ENCODE measurements at places on chromosomes 5 and 9.

GRCh38 chr9:23557689-23558088 lies 268.4 kb downstream of the ELAVL2 start:
- DNase-seq: no peak

- DNase-seq: peak; percentile 60
Observed at GRCh38 chr9:108300306-108301287, 555.2 kb downstream of the ACTL7B start.

GRCh38 chr5:43192558-43193180 lies 644 bp downstream of the NIM1K start:
- DNase-seq: peak; percentile 57

DNA sequence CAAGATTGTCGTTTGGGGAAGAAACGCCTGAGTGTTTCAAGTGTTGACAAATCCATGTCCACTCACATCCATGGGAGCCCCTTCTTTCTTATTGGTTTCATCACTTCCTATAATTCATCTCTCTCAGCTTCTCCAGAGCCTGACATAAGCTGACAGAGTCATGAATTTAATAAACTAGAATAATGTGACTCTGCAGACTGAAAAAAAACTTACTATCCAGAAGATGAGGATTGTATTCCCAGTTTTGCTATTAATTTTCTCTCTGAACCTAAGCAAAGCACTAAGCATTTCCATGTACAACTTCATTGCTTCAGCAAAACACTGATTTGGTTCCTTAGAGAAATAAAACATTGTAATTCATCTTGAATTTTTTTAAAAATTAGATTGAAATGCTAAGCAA lies 691.8 kb downstream of the MTRR start:
- no peak for DNase-seq

DNA sequence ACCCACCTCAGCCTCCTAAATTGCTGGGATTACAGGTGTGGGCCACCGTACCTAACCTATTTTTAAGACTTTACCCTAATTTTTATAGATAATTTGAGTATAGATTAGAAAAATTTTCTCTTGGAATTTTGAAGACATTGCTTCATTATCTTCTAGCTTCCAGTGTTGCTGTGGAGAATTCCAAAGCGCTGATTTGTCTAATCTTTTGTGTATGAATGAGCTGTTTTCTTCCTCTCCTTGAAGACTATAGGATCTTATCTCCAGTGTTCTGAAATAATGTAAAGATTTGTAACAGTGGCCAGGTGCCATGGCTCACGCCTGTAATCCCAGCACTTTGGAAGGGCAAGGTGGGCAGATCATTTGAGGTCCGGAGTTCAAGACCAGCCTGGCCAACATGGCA lies 5.7 kb upstream of the SNX24 start:
- DNase-seq: no peak

DNA sequence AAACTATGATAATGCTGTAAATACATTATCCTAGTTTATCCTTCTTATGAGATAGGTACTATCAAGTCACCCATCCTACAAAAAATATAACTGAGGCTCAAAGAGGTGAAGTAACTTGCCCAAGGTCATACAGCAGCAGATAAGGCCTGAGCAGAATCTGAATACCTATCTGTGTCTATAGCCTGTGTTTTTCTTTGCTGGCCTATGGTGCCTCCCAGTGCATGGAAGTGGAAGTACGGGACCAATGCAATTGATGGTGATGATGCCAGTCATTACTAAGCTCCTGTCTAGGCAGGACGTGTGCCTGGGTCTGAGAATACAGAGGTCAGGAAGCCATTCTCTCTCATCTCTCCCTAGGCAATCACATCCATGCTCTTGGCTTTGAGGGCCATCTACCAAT lies 67.8 kb downstream of the FAT2 start:
- peak; percentile 71 for DNase-seq
